ENCODE measurements at places on chromosomes 3 and 15. TPM values are rescaled to one million over a fixed set of nuclear protein-coding genes. Genes with fewer than 3 reads are reported as not detected.

Gene MUC20
- total RNA-seq = 0.53 TPM

Gene PLSCR2
- total RNA-seq = not detected

Gene DAPK2
- 1.5 TPM for total RNA-seq

Gene OXSM
- 13.0 TPM for total RNA-seq

Gene SNTN
- total RNA-seq = not detected

Gene CLEC3B
- total RNA-seq = 0.29 TPM

Gene IQCB1
- 40.2 TPM for total RNA-seq

Gene CYP1A1
- total RNA-seq = 4.8 TPM

Gene CTXND1
- not detected for total RNA-seq

Gene FGD5
- total RNA-seq = 0.31 TPM

Gene CLN6
- 69.7 TPM for total RNA-seq

Gene TMEM207
- not detected for total RNA-seq

Gene CEP19
- 4.6 TPM for total RNA-seq

Gene UROC1
- 0.13 TPM for total RNA-seq

Gene MYRIP
- not detected for total RNA-seq

Gene GOLGA6L4
- 0.99 TPM for total RNA-seq

Gene ZXDC
- total RNA-seq = 26.6 TPM

Gene ZNF620
- 4.0 TPM for total RNA-seq

Gene PLSCR1
- 164 TPM for total RNA-seq

Gene RETNLB
- not detected for total RNA-seq

Gene FOXB1
- 0.52 TPM for total RNA-seq

Gene TBL1XR1
- 166 TPM for total RNA-seq

Gene PLEKHO2
- total RNA-seq = 25.8 TPM

Gene STRC
- total RNA-seq = 0.40 TPM

Gene OCA2
- total RNA-seq = not detected

Gene ATG7
- 36.8 TPM for total RNA-seq

Gene P2RY13
- total RNA-seq = not detected

Gene SPINT1
- 3.1 TPM for total RNA-seq

Gene CLDN16
- total RNA-seq = not detected

Gene PRKCD
- total RNA-seq = 19.5 TPM

Gene ZNF662
- total RNA-seq = 1.7 TPM

Gene PPCDC
- 27.3 TPM for total RNA-seq

Gene RPUSD2
- total RNA-seq = 15.6 TPM

Gene ADAMTS9
- total RNA-seq = not detected

Gene LNP1
- total RNA-seq = 1.4 TPM

Gene TMIE
- not detected for total RNA-seq

Gene ANKRD28
- 37.7 TPM for total RNA-seq

Gene REC114
- total RNA-seq = not detected

Gene AAGAB
- 57.2 TPM for total RNA-seq

Gene RARB
- not detected for total RNA-seq

Gene SI
- total RNA-seq = not detected

Gene CHRM5
- total RNA-seq = not detected

Gene NAA80
- total RNA-seq = 26.8 TPM

Gene CA12
- total RNA-seq = not detected

Gene A4GNT
- not detected for total RNA-seq

Gene RFT1
- total RNA-seq = 31.7 TPM

Gene IL17RD
- total RNA-seq = not detected

Gene SLC12A1
- total RNA-seq = not detected

Gene RYR3
- not detected for total RNA-seq

Gene PRR20G
- total RNA-seq = not detected
